ENCODE measurements at places on chromosomes 7 and 10.

DNA sequence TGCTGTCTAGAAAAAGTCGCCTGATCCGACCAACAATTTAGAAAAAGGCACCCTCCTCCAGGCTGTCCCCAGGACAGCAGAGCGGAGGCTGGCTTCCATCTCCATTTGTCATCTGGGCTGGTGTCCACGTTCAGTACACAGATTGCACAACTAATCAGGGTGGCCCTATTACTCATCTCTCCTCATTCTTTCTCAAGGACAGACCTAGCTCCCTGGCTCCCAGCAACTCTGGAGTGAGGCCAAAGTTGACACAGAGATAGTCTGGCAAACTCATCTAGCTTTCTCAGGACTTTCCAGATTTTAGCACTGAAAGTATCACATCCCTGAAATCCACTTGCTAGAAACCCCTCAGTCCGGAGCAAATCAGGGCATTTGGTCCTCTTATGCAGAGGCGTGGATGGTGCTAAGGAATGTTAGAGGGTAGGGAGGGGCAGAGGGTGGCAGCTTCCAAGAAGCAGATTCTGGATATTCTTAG is 75.1 kb downstream of the DNAH11 start:
- no peak for DNase-seq

DNA sequence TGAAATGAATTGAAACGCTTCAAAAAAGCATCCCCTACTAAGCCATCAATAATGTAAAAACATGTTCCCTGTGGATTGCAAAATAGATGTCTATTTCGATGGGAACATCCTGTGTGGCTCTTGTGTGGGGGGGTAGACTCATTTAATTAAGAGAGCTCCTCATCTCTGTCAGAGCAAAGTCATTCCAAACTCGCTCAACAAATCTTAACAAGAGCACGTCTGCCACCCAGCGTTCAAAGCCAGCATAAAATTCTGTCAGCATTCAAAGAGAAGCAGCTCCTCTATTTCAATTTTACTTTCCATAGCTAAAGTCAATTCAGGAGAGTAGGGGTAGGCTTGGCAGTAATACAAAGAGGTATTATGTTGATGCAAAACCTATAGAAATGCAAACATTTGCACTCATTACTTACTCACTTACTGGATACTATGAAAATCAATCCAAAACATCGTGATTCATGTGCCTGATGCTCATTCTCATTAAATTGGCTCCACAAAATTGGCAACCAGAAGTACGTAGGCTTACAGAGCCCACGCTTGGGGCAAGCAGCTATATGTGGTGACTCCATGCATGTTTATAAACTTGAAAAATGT is 114.9 kb downstream of the IPMK start:
- no peak for DNase-seq

DNA sequence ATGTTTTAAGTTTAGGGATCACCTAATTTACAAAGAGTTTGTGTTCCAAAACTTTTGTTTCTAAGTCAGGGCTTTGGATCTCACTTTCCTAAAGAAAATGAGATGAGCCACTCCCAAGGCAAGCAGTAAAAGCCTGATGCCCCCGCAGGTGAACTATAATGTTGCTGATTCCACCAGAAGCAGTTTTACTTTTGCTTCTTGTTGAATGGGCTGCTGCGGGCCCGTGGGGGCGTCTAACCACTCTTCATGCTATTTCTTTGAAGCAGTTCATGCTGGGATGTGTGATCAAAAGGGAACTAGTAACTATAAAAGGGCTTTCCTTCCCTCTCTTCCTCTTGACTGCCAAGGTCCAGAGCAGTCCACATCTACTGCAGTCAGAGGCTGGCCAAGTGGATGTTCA is 118.7 kb upstream of the NEBL start:
- no peak for DNase-seq

GRCh38 chr10:51501396-51501795 is 198.0 kb downstream of the CSTF2T start:
- DNase-seq = no peak

- DNase-seq = no peak
Measured at GRCh38 chr7:100476903-100477870, 1.8 kb downstream of the TSC22D4 start.

GRCh38 chr7:130441408-130441869 is 623 bp upstream of the CEP41 start:
- DNase-seq = no peak

DNA sequence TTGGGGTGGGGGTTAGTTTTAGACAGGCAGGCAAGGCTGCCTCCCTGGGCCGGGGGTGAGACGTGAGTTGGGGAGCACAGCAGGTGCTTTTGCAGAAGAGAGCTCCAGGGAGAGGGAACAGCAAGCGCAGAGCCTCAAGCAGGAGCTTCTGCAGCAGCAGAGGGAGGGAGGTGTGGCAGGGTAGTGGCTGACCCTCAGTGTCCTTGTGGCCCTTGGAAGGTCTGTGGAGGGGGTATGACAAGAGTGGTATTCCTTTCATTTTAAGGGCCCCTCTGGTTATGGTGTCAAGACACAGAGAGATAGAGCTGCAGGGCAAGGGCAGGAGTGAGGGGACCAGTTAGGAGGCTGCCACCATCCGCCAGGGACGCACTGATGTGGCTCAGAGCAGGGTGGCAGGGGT is 138.9 kb downstream of the EBF3 start:
- DNase-seq = no peak

- no peak for DNase-seq
Measured at GRCh38 chr7:43791665-43792064, 33.2 kb downstream of the BLVRA start.

DNA sequence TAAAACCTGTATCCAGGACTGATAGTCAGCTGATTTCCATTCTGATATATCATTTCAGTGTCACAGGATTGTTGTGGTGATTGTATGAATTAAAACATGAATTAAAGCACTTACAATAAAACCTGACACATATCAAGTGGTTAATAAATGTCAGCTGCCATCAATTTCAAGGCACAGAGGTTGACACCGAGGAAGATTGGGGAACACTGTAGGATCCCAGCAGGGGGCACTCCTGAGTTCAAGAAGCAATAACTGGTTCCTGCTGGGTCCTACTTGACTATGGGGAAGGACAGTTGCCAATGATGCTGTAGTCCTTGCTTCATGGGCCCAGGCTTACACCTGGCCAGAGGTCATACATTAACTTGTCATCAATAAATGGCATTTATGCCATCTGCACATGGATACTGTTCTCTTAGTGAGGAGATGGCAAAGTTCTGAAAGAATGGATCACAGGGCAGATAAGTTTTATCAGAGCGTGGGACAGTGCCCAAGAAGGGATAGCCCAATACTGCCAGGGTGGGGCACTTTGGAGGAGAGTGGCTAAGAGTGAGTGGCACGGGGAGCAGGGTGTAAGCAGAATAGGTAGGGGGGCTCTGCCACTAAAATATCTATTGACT is 24.1 kb downstream of the FZD1 start:
- DNase-seq = no peak

GRCh38 chr7:130009848-130010688 is 41.1 kb downstream of the ZC3HC1 start:
- DNase-seq = no peak

- no peak for DNase-seq
Measured at GRCh38 chr10:89262086-89263051, 10.8 kb upstream of the LIPA start.

DNA sequence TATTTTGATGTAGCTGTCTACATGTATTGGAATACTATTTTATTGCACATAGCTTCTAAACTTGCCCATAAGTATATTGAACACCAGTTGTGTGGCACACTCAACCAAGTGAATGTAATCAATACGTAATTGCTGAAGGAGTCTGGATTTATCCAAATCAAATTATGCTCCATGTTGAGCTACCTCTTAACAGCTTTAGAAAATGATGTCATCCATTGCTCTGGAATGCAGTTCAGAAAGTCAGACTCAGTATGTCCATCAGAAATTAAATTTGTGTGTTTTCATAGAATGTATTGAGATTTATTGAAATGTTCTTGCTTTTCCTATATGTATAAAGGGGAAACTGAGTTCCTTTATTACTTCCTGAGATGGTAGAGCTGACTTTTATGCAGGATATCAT is 25.0 kb upstream of the CCAR1 start:
- no peak for DNase-seq

DNA sequence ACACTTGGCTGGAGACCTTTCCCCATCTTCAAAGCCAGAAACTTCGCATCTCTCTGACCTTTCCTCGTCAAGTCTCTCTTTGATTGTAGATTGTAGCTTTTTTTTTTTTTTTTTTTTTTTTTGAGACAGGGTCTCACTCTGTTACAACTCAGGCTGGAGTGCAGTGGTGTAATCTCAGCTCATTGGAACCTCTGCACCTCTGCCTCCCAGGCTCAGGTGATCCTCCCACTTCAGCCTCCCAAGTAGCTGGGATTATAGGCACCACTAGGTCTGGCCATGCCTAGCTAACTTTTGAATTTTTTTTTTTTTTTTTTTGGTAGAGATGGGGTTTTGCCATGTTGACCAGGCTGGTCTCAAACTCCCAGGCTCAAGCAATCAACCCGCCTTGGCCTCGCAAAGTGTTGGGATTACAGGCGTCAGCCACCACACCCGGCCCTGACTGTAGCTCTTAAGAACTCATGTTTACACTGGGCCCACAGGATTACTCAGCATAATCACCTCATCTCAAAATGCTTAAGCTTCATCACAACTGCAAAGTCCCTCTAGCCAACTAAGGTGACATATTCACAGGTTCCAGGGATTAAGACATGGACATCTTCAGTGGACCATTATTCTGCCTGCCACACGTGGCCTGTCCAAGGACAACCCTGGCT is 11.7 kb downstream of the POLL start:
- DNase-seq = no peak

- no peak for DNase-seq
Measured at GRCh38 chr7:16970732-16971482, 89.1 kb upstream of the AGR3 start.

Measured in esophagus squamous epithelium (tissue), 5 donors.